ENCODE measurements at places on chromosomes 5 and 9.

DNA sequence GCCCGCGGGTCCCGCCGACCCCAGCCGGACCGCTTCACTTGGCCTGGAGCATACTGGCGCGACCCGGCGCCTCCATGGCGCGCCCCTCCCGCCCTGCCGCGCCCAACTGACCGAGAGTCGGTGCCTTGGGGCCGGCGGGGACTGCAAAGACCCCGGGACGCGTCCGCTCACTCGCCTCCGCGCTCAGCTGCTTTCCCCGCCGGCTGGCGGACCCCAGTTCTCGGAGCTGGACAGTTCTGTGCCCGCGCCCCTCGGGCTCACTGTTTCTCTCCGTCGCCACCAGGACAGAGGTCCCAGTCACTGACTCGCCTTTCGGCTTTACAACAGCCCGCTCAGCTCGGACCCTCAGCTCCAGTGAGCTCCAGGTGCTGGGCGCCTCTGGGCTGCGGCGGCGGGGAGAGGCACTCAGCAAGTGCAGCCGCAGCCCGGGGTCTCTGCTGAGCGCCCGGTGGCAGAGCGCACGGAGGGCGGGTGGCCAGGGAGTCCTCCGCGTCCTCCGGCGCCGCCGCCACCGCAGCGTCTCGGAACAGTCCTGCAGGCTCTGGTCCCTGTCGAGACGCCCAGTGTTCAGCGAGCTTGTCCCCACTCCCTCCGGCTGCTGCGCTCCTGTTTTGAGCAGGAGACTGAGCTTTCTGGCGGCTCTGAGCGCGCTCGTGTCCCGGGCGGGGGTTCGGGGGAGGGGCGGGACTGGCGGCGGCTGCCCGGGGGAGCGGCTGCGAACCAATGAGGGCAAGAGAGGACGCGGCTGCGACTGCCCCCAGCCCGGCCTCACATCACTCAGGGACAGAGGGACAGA, at the start of gene SMIM32:
TSS of gene SMIM32 (minus strand) at position 637 of the 796 bp plus-strand sequence. CDS start 638 bp downstream, outside the sequence.
- DNase-seq = no peak

DNA sequence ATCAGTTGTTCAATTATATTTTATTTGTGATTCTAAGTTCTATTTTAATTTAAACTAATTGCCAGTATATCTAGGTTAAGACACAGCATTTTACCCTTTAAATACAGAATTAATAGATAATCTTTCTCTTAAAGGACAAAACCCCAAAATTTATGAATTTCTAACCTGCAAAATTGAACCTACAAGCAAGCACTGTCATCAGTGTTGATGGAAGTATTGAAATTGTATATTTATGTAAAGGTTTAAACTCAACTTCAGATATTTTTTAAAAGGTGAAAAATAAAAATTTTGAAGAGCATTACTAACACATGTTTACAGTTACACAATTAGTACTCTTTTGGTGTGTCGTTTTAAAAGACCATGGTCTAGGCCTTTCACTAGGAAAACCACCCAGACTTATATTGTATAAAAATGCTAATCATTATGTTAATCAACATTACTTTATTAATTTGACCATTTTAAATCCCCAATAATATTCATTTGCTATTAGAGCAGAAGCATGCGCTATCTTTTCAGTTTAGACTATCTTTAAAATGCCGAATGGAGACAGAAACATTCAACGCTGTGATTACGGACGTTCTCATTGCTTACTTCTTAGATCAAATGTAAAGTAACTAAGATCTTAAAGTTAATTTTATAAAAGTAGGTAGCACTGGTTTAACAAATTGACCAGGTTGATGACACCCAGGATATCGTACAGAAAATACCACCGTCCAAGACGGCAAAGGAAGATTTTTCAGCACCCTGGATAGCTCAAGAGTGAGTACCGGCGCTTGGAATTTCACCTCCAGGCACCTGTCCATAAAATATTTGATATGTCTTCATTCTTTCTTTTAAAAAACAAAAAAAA, 3.2 kb downstream of the OTP start:
- peak; percentile 37 for DNase-seq

- DNase-seq = peak; percentile 59
Observed at GRCh38 chr9:130172161-130172857, at the start of gene NCS1. Gene NCS1, plus strand, starts transcription at chr9:130172404. Its CDS starts 260 bp downstream, at chr9:130172664.

GRCh38 chr9:92986176-92987119, 39.1 kb downstream of the FGD3 start:
- DNase-seq = peak; percentile 71

- peak; percentile 55 for DNase-seq
Observed at GRCh38 chr9:21078702-21079101, 960 bp upstream of the IFNB1 start.

DNA sequence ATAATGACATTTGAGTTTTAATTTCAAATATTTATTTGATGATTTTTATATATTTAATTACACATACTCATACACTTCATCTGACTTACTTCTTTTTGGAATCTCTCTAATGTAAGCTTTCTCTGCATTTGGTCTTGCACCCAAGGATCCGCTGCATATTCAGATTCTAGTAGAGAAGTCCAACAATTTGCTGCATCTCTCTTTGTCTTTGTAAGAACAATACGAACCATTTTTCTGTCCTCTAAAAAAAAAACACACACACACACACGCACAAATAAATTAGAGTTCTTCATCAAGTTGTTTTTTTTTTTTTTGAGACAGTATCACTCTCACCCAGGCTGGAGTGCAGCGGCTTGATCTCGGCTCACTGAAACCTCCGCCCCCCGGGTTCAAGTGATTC, 3.1 kb downstream of the NUDCD2 start:
- no peak for DNase-seq

DNA sequence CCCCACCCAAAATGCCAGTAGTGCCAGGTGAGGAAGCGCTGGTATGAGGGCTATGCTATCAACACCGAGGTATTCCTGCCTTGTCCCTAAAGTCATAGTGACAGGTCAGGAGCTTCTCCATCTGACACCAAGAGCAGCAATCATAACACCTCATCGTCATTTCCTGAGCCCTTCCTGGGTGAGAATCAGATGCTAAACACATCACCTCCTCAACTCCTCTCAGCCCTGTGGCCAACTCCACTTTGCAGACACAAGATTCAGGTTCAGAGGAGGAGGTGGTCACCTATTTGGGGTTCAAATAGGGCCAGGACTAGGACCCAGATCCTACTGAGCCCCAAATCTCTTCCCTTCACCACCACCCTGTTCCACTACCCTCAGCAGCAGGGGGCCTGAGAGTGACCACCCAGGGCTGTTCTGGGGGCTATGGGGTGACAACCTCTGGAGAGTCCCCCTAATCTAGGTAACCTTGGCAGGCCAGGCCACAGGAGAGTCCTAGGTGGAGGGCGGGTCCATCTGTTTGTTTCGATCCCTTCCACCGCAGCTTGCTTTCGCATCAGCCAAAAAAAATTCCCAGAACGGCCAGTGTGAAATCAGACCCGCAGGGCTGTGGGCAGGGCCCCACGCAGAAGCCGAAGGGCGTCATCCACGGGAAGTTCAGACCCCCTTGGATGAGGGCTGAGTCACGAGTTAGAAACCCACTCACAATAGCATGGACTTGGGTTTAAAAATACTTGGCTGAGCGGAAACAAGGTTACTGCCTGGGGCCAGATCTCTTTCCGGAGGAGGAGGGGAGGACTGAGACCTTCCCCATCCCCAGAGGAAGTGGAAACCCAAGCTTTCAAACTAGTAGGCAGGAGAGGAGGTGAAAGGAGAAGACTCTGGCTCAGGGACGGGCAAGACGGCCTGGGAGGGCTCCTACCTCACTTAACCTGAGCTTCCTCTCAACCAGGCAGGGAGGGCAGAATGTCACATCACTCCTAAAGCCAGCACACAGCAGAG, 8.7 kb downstream of the STK10 start:
- peak; percentile 24 for DNase-seq

GRCh38 chr9:120545701-120546550, 34.0 kb downstream of the CDK5RAP2 start:
- DNase-seq = no peak

DNA sequence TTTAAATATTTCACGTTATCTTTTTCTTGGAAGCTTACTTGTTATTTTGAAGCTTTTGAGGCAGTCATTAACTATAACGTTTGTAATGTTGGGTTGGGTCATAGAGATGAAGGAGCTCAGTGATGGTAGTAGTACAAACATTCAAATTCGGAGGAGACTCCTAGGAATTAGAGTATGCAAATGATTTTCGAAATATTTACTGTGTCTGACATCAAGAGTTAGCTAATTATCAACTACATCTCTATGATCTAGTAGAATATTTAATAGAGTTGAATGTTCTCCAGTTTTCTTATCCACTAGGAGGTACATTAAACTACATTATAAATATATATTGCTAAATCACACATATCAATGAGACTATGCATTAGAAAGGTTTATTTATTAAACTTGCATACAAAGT, 28.8 kb upstream of the C5orf24 start:
- DNase-seq = no peak

GRCh38 chr5:80399526-80400239, 8.2 kb upstream of the ZFYVE16 start:
- DNase-seq = peak; percentile 12

- no peak for DNase-seq
Observed at GRCh38 chr5:141765896-141766551, 84.0 kb upstream of the ARAP3 start.

- DNase-seq = no peak
Observed at GRCh38 chr5:640461-641330, 28.6 kb downstream of the CEP72 start.

- peak; percentile 74 for DNase-seq
Observed at GRCh38 chr5:154654486-154655371, 100.4 kb upstream of the LARP1 start.

DNA sequence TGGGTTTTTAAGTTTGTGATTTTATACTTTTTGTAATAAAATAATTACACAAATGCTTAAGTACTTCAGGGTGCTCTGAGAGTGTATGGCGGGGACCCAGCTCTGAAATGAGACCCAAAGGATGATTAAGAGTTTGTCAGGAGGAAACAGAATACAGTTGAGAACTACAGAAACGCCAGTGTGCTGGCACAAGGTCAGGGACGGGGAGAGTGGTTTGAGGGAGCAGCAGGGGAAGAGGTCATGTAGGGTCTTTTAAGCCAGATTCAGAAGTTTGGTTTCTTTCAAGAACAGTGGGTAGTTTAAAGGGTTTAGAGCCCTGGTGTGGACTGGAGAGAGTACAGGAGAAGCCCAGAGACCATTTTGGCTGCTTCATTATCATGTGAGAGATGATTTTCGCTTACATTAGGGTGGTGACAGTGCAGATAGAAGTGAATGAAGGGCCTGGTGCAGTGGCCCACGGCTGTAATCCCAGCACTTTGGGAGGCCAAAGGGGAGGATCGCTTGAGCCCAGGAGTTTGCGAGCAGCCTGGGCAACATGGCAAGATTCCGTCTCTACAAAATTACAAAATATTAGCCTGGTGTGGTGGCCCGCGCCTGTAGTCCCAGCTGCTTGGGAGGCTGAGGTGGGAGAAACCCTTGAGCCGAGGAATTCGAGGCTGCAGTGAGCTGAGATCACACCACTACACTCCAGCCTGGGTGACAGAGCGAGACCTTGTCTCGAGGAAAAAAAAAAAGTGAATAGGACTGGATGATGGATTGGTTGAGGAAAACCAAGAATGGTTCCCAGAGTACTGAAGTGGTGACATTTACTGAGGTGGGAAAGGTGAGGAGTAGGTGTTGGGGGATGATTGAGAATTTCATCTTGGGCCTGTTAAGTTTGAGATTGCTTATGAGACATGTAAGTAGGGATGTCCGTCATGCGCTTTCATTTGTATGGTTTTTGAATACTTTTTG, 1.4 kb upstream of the ETF1 start:
- peak; percentile 35 for DNase-seq

- DNase-seq = peak; percentile 75
Observed at GRCh38 chr5:148374690-148375360, 8.9 kb upstream of the FBXO38 start.

DNA sequence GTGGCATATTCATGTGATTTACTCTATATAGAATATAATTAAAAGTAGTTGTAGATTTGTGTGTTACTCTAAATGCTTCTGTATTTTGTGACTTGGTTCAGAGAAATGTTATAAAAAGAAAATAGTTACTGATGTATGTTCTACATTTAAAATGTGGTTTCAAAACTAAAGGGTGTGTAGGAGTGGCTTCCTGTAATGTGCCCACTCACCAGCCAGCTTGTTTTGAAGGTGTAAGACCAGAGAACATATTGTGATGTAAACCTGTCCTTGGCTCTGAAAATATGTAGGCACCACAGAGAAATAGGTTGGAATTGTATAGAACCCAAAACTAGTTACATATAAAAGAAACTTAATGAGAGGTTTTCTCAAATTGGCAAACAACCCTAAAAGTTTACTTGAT, 51.2 kb upstream of the ARRDC3 start:
- no peak for DNase-seq

DNA sequence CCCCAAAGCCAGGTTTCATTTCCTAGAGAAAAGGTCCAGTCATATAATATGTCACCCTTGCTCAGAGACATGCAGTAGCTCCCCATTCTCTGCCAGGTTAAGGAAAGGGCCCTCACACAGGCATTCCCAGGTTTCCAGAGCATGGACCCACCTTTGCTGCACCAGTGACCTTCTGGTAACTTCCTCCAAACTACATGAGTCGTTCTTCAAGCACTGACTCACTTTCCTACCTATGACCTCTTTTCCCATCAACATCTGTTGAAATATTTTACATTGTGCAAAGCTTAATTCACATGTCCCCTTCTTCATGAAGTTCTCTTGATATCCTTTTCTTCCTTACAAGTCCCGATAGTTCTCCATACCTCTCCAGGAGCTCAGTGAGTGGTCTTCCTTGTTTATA, 25.9 kb downstream of the SH3TC2 start:
- DNase-seq = no peak

GRCh38 chr9:116318468-116319374, 165.1 kb downstream of the PAPPA start:
- DNase-seq = no peak

DNA sequence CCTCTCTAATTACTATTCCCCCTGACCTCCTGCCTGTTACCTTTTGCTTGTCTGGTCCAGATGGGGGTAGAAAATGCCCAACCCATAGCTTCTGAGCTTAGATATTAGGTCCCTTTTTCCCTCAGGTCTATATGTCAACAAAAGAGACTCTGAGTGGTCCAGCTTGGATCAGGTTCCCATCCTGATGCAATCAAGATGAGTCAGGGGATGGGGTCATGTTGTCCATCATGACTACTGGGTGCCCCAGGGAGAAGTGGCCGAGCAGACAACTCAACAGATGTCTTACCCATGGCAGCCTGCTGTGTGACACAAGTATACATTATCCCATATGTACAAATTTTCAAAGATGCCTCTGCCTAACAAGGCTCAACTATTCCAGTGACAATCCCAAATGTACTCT, 9.1 kb upstream of the ANKH start:
- no peak for DNase-seq

GRCh38 chr9:131755541-131756198, 15.8 kb upstream of the RAPGEF1 start:
- DNase-seq = peak; percentile 76

DNA sequence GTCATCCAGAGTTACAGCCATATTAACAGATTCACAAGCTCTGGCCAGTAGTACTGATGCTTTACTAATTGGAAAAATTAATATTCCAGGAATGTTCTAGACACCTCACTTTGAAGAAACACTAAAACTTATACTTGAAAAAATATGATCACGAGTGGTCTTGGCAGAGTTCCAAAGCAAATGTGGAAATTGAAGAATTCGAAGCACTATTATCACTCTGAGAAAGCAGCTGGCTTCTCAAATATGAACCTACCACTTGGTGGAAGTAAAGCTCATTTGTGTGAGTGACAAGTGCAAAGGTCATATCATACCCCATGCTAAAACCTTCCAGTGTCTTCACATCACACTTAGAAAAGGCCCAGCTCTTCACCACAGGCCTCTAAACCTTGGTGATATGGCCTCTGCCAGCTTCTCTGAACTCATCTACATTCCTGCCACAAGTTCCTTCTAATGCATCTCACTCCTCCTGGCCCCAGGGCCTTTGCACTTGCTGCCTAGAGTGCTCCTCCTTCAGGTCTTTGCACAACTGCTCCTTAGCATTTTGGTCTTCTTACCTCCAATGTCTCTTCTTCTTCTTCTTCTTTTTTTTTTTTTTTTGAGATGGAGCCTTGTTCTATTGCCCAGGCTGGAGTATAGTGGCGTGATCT, 175.7 kb upstream of the SMIM23 start:
- DNase-seq = no peak
